Esophagus squamous epithelium (tissue), 5 donors: ENCODE measurements at places on chromosomes 3 and 15.

DNA sequence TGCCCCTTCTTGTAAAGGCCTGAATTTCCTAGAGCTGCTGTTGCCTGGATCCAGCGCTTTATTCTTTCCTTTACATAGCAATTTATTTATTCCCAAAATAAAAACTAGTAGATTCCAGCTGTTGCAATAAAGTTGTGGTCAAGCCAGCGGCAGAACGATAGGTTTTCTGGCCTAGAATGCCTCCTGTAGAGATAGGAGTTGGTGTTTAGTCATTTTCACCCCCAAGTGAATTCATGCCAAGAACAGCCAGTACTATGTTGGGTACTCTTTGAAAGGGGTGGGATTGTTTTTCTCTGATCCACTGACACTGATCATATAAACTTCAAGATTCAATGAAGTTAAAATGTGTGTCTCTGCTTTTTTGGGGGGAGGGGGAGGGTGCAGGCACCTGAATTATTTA lies 69.7 kb downstream of the KLHL25 start:
- no peak for DNase-seq

- no peak for DNase-seq
Observed at GRCh38 chr3:133840767-133841166, 35.2 kb downstream of the SRPRB start.

DNA sequence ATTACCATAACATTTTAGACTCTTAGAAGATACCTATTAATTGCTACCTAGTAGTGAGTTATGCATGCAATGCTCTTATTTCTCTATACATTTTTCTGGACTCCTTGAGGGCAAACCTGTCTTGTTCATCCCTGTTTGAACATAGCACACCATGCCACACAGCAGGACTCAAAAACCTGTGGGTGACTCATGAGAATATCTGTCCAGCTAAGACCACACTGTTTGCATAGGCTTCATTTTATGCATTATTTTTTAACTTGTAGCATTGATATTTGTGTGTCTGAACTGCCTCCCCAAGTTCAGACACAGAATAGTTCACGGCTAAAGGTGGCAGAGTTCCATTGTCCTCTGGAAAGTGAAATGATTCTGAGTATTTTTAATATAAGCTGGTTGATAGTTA lies 1.8 kb downstream of the LMCD1 start:
- no peak for DNase-seq

GRCh38 chr3:111591555-111591954 lies 3.6 kb downstream of the ZBED2 start:
- no peak for DNase-seq

DNA sequence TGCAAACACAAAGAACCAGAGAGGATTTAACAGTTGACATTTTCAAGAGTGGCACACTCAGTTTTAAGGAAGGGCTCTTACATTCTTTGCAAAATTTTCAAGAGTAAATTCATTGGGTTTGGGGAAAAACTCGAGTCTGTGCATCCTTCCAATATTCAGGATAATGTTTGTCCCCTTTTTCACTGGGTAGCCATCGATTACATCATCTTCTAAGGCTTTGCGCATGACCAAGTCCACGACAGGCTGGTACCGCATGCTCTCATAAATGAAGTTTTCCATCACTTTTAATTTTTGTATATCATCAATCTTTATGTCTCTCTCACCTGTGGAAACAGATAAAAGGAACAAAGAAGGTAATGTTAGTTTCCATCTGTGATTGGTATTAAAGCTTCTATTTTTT lies 117.5 kb upstream of the TNFAIP8L3 start:
- DNase-seq, result no peak

GRCh38 chr3:49724586-49724985 lies 835 bp upstream of the GMPPB start:
- no peak for DNase-seq

DNA sequence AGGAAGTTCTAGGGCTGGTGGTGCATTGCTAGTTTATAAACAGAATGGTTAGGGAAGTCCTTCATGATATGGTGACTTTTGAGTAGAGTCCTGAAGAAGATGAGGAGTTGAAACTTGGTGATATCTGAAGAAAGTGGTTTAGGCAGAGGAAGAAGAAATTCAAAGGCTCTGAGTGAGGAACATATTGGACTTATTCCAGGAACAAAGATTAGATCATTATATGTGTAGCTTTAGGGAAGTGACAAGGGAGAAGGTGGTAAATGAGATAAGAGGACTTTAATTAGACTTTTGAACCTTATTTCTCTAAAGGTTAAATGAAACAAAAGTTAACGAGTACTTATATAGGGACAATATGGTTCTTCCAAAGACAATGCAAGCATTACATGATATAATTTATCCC lies 286.7 kb downstream of the DOCK3 start:
- DNase-seq, result no peak

- DNase-seq, result no peak
Observed at GRCh38 chr3:14289590-14290461, 111.2 kb downstream of the LSM3 start.

DNA sequence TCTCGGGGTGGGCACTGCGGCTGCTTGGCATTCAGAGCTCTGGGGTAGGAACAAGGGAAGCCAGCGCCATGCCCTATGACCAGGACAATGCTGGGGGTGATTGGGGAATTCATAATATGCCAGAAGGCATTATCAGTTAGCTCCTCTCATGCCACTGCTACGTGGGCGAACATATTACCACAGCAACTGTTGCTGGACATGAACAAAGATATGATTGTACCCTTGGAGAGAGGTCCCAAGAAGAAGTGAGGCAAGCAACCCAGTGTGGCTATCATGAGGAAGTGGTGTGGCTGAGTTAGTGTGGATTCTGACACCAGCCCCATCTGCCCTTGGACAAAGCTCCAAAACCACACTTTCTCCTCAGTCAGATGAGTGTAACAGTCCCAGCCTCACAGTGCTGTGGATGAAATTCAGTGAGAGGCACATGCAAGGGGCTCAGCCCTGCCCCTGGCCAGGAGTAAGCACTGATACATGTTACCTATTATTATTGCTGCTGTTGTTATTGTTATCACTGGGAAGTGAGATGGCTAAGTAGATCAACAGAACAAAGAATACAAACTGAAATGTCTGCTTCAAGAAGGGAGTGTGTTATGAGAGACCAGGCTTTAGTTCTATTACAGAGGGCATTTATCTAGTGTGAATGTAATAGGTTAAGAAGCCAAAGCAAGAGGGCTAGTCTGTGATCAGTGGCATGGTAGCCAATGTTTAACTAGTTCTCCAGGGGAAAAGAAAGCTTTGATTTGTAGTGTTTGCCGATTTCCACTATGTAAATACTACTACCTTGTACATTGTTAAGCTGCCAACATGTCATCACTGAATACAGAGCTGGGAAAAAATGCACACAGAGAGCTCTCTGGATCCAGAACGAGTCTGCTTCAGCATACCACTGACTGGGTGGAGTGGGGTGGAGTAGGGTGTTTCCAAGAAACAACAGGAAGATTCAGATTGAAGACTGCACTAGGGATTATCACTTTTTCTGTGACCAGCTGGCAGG lies 222.3 kb upstream of the EIF1B start:
- DNase-seq, result no peak

DNA sequence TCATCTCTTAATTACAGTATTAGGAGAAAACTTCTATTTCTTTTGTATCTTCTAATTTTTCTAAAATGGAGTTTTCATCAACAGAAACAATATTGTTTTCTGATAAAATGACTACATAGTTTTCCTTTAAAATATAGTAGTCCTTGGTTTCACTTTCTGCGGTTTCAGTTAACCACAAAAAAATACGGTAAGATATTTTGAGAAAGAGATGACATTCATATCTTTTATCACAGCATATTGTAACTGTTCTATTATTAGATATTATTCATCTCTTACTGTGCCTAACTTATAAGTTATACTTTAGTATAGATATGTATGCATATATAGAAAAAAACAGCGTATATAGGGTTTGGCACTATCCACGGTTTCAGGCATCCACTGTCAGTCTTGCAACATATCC lies 2.3 kb downstream of the B4GALT4 start:
- DNase-seq, result no peak

- DNase-seq, result no peak
Observed at GRCh38 chr3:109131276-109131675, 5.2 kb upstream of the C3orf85 start.

DNA sequence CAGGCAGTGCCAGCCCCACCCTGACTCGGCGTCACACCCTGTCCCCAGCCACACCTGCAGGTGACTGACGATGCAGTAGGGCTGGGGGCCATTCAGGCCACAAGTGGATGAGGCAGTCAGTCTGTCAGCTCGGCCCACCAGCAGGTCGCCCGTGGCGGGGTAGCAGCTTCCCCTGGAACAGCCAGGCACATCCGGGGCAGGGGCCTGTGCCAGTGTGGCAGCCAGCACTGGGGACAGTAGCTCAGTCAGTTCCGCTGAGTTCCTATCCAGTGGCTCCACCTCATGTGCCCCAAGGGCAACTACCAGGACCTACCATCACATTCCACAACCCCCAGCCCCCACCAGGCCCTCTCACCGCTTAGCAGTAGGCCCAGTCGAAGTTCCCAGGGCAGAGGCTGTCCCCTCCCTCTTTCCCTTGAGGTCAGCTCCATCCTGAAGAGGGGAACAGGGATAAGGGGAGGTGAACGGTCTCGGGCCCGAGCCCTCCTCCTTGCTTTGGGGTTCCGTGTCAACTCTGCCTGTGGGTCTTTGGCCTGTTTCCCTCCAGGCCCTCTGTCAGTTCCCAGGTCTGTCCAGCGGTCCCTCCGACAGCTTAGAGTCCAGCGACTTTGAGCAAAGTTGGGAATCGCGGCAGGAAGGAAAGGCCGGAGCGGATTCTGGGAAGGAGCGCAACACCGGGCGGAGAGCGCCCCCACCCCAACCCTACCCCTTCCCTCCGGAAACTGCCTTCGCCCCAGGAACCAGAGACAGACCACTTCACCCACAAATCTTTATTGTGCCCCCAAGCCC lies at the start of gene LAMB2:
TSS of gene LAMB2 (minus strand) at position 614 of the 789 bp plus-strand sequence. CDS start at position 431, 183 bp downstream.
- no peak for DNase-seq

DNA sequence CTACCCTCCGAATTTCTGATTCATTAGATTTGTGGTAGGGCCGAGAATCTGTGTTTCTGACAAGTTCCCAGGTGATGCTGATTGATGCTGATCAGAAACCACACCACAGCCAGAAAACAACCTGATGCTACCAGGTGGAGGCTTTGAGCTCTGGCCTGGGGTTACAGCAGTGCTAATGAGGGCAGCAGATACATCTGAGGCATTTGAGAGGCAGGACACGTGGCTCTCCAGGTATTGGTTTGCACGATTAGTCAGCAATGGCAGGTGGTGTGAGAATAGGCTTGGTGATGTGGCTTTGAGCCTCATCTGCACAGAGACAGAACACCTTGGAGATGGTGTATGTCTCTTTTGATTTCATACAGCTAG lies 78.8 kb upstream of the THBS1 start:
- DNase-seq, result no peak

DNA sequence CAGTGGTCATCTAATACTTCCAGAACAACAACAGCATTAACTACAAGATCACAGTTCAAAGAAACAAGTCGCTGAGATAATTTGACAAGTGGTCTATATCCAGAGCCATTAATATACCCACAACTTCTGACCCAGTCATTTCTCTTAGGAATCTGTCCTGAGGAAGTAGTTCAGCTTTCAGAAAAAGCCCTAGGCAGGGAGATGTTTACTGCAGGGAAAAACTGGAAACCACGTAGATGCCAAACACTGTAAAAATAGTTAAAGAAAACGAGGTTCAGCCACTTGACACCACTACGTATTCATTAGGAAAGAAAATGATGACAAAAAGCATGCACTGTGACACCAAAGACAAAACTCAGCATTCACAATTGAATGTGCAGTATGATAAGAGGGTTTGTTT lies 22.3 kb upstream of the CDCP1 start:
- DNase-seq, result no peak

- no peak for DNase-seq
Observed at GRCh38 chr15:39414201-39414600, 166.7 kb upstream of the THBS1 start.

DNA sequence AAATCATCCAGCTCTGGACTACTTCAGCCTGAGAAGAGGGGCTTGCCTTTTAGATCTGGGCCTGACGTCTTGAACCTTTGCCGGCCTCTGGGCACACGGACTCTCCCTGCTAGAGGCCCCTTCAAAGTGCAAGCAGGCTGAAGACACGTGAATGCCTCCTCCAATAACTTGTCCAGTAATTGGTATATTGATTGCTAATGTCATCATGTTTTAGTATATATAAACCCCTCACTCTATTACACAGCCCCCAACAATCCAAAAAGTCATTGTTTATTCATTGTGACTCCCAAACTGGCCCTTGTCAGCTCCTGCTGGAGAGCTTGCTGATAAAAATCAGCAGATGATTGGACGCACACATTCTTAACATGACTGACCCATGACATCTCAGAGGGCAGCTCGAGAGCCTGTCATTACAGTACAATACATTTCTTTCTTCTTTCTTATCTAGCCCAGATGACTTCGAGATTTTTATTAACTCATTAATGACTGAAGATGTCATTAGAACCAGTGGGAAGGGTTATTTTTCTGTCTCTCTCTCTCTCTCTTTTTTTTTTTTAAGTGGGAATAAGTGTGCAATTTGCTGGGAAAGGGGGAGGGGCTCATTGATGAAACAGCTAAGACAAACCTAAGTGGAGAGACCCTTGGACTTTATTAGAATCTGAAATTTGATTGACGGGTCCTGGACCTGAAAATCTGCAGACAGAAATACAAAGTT lies 65.5 kb upstream of the NR2F2 start:
- DNase-seq, result no peak

GRCh38 chr3:129739634-129740033 lies 133.2 kb upstream of the PLXND1 start:
- DNase-seq, result no peak

DNA sequence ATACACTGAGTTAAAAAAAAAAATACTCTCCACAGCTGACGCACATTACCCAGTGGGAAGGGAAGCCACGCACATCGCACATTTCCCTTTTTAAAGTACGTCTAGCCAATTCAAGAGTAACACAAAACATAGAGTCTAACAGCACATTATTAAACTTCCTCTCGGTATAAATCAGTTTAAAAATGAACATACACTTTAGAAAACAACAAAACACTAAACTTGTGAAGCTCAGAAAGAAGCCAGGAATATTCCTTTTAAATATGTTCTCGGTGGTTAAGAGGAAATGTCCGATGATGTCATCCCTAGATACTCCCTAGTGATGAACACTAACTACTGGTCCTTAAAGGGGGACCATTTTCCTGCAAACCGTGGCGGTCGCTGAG lies 721 bp downstream of the MYEF2 start:
- no peak for DNase-seq

GRCh38 chr3:39108200-39108710 lies 775 bp downstream of the TTC21A start:
- DNase-seq, result no peak

DNA sequence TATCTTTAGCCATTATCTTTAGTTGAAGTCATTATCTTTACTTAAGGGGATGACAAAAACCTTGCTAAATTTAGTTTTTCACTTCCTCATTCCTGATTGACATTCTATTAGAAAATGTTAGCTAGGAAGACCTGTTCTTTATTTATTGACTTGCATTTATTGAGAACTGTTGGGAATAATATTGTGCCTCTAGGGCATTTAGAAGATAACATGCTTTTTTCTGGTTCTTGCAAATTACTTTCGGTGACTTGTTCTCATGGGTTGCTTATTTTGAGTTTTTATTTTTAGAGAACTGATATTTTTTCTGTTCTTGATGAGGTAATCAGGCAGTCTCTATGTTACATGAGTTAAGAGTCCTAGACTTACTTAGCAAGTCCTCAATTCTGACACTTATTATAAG lies 48.3 kb upstream of the CTDSPL start:
- no peak for DNase-seq
